Stimulated activated CD4-positive, alpha-beta T cell treated with anti-CD3 and anti-CD28 coated beads, TNF-alpha, amount 100 ng/mL, for 1 hour (primary cell): ENCODE measurements at places on chromosomes 11 and 22.

- peak; percentile 83 for DNase-seq
These were observed at the start of gene PES1 for GRCh38 chr22:30591588-30592359. Gene PES1, minus strand, starts transcription at chr22:30591910. Its CDS starts 77 bp downstream, at chr22:30591833.

DNA sequence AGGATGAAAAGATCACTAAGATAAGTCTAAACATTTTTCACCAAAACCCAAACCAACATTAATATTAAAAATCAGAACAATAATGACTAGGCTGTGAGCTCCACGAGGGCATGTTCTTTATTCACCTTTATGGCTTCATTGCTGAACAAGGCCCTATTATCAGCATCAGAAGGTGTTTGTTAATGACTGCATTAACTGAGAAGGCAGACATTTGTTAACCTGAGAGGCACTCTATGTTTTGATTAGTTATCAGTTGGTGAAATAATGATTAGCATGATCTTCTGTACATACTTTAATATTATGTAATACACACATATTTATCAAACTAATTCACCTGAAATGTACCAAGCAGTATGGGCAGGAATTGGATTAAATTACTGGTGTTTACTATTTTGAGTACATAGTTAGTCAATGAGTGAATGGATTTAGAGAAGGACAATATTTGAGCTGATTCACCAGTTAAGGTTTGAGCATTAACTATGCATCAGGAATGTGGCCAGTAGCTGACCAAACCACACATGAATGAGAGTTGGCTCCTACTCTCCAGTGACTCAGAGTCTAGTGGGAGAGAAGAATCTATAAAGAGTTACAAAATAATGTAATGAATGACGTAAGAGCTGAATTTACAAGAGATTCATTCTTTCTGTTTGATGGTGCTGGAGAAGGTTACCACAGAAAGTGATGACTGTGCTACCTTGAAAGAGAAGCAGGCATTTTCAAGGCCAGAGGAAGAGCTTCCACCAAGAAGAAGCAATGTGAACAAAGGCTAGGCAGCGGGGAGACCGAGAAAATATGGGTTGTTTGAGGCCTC lies 6.7 kb downstream of the IL18 start:
- DNase-seq, result no peak

DNA sequence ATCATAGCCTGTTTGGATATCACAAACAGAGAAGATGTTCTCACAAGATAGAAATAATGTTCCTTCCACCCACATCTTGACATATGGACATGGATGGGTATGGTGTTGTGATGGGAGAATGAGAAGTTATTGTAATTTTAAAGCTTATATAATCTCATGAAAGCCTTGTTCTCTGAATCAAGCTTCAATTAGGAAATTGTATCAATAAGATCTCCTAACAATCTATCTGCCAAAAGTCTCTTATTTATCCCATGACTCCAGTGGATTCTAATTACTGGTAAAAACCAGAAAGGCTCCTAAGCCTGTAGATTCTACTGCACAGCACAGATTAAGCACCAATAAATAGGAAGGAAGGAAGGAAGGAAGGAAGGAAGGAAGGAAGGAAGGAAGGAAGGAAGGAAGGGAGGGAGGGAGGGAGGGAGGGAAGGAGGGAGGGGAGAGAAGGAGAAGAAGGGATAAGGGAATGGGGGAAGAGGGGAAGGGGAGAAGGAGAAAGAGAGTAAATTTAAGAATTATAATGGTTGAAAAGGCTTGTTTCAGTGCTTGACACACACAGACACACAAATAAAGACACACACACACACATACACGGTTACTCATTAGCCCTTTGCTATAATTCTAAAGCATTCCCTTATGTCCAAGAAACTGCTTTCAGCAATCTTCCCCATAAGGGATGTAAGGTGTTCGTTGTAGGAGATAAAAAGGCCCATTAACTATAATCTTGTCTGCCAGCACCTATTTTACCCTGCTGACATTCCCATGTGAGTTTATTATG lies 258.0 kb upstream of the API5 start:
- no peak for DNase-seq

GRCh38 chr11:33598426-33599069 lies 102.1 kb downstream of the C11orf91 start:
- DNase-seq, result no peak

DNA sequence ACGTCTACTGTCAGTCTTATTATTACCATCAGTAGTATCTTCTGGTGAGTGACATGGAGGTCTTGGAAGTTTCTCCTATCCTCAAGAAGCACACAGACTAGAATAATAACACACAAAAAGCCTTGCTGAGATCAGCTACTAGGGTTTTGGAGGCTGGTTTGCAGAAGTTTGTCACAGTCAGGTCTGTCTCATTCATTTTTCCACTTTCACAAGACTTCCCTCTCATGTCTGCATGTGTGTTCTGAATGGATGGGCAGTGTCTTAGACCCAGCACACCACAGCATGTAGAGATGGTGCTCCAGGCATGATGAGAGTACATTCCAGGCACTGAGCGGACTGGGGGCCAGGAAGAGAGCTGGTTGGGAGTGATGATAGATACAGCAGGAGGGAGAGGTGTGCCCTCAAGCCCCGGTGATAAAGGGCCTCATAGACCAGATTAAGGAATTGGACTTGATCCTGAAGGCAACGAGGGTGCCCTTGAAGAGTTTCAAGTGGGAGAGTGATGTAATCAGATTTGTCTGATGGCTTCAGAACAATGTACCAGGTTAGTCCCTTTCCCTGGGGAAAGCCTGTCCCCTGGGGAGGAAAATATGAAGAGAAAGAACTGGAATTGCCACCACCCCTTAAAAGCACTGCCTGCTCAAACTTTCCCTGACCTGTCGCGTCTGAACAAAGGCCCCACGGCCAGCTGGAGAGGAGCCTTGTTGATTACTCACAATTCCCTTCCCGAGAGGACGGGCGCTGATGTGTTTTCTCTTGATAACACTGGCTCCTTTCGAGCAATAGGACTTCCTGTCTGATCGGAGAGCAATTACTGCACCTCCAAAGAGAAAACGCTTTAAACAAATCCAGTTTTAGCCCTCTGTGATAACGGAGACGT lies 45.1 kb upstream of the LMO2 start:
- no peak for DNase-seq

- DNase-seq, result no peak
These were observed 1.7 kb upstream of the SLC29A2 start for GRCh38 chr11:66373265-66373664.

DNA sequence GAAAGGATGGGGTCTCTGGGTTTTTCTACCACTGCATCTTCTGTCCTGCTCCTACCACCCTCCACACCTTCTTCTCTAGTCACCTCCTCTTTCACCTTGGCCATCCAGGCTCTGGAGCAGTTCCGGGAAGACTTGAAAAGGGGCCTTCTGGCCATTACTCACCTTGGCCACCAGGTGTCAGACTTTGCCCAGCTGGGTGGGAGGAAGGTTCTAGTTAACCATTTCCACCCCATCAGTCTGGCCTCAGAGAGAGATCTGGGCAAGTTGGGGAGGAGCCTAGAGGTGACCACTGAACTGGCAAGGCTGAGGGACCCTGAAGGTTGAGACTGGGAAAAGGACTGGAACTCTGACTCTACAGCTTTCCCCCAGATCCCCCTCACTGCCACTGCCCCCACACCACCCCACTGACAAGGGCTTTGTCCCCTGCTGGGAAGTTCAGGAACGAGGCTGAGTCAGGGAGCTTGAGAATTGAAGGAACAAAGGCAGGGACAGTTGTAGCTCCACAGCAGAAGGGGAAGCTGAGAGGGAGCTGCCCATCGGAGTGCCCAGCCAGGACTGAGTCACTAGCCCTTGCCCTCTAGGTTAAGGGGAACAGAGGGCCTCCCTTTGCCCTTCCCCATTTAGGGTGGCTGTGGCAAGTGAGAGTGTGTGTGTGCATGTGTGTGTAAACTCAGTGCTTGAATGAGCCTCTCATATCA lies 3.7 kb upstream of the POLD4 start:
- DNase-seq, result peak; percentile 42

- DNase-seq, result no peak
These were observed 24.2 kb upstream of the HORMAD2 start for GRCh38 chr22:30056015-30056414.

GRCh38 chr22:25120093-25120561 lies 79.5 kb upstream of the CRYBB3 start:
- DNase-seq, result no peak

- DNase-seq, result no peak
These were observed 12.2 kb upstream of the OR10D3 start for GRCh38 chr11:124170801-124171586.

DNA sequence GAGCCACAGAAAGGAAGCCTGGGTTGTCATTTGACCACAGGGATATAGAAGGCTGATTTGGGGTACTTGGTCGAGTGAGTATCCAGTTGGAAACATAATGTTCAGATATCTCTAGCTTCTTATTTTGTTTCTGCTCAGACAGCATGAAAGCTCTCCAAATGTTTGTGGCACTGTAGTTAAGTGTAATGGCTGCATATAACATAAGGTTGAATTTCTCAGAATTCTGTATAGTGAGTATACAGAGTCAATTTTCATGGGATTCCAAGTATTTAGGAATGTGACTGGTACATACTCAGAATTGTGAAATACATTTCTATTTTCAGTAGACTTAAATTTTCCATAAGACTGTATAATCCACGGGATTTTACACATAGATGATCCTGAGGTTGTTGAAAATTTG lies 2102.1 kb upstream of the RAG2 start:
- no peak for DNase-seq

DNA sequence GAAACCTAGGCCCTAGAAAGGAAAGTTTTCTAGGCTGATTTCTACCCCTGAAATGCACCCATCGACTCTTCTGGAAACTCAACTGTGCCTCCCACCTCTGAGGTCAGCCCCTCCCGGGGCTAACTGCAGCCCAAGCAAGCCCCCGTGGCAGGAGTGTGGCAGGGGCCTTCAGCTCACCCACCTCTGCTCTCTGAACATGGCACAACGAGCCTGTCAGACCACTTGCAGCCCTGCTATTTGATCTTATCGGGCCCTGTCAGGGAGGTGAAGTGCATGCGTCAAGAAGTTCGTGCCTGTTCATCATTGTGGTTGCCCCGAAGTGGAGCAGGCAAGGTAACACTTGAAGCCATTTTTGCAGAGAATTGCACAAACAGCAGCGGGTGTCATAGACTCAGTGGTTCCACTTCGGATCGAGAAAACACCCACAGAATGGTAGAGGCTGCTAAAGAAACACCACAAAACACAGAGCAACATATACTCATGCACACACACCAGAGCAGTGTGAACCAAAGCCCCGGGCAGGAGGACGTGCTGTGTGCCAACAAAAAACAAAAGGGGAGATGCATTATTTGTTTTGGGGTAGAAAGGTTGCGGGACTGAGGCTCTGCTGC lies 262.7 kb downstream of the ETS1 start:
- peak; percentile 59 for DNase-seq

GRCh38 chr11:104897891-104898684 lies at the start of gene CASP12:
Gene CASP12, minus strand, starts transcription at chr11:104898460.
- no peak for DNase-seq

- no peak for DNase-seq
These were observed 130.9 kb downstream of the PARVA start for GRCh38 chr11:12508151-12508751.

DNA sequence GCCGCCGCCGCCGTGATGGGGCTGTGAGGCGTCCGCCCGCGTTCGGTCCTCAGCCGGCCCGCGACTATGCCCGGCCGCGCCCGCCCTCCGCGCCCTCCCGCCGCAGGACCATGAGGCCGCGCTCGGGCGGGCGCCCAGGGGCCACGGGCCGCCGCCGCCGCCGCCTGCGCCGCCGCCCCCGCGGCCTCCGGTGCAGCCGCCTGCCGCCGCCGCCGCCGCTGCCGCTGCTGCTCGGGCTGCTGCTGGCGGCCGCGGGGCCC lies 215 bp downstream of the ZNRF3 start:
- DNase-seq, result no peak

- no peak for DNase-seq
These were observed 33.3 kb downstream of the APOL6 start for GRCh38 chr22:35681454-35682052.

GRCh38 chr11:35223371-35223796 lies 84.4 kb downstream of the CD44 start:
- no peak for DNase-seq

DNA sequence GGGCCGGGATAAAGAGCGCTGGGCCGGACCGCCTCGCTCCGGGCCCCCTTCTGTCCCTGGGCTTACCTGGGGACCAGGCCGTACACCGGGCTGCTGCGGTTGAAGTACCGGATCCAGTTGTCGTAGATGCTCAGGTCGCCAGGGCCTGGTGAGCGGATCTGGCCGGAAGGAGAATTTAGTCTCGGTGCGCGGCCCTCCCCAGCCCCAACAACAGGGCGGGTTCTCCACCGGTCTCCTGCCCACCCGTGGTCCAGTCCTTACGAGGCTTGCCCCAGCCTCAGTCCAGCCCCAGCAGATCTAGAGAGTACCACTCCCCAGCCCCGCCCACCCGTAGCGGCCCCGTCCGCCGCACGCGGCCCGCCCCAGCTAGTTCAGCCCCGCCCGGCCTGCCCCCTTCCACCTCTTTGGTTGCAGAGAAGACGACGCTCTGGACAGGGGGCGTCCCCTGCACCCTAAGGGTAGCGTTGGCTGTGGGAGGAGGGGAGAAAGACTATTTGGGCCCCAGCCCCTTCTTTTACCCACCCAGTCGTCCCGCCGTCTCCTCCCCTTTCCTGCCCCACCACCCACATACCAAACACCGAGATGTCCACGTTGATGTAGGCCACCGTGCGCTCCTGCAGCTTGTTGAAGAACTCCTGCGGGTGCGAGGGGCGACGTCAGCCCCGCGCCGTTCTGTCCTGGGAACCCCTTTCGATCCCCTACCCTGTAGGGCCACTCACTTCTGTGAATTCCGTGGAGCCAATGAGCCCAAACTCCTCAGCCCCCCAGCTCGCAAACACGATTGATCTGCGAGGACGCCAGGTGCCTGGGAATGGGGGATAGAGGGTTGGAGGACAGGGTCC lies 6.8 kb downstream of the SAC3D1 start:
- no peak for DNase-seq

- no peak for DNase-seq
These were observed 74.7 kb downstream of the BUD13 start for GRCh38 chr11:116698080-116698479.

DNA sequence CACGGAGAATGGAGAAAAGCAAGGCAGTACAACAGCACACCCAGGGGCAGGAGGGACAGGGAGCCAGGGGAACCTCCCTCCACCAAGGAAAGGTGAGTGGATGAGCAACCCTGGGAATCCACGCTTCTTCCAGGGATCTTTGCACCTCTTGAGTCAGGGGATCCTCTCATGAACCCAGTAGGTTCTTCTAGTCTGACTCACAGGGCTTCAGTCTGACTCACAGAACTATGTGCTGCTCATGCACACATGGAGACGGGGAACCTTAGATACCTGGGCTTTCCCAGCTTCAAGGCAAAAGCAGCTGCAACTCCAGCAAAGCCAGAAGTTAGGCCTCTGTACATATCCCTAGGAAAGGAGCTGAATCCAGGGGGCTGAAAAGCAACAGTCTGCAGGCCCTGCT lies 1021.4 kb upstream of the TENM4 start:
- DNase-seq, result no peak

DNA sequence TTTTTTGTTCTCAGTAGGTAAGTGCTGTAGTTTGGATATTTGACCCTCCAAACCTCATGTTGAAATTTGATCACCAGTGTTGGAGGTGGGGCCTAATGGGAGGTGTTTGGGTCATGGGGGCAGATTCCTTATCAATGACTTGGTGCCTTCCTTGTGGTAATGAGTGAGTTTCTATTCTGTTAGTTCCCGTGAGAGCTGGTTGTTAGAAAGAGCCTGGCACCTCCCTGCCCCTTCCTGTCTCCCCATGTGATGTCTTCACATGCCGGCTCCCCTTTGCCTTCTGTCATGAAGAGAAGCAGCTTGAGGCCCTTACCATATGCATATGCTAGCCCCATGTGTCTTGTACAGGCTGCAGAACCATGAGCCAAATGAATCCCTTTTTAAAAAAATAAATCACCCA lies 138.3 kb downstream of the TMEM135 start:
- no peak for DNase-seq

- DNase-seq, result no peak
These were observed 77.1 kb downstream of the UBASH3B start for GRCh38 chr11:122732342-122733315.
